ENCODE measurements at places on chromosomes 12 and 14.

DNA sequence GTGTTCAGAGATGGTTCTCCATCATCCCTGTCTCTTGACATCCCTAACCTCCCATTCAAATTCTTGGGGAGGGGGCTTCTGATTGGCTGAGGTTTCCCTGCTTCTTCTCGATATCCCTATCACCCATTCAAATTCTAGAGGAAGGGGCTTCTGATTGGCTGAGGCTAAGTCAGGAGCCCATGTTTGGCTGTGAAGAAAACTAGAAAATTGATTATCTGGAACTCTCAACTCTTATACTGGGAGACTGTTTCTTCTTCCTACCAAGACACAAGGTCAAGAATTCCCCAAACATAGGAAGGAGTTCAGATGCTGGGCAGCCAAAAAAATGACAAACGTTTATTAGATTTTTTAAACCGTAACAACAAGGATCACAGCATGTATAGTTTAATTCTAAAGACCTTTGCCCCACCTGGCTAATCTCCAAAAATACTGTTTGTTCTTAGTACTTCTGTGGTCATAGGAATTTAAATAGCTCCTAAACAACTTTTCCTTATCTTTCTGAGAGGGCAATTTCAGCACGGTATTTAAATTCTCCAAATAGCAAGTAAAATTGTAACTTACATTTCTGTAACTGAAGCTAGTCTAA is 26.4 kb downstream of the SPIC start:
- no peak for DNase-seq

DNA sequence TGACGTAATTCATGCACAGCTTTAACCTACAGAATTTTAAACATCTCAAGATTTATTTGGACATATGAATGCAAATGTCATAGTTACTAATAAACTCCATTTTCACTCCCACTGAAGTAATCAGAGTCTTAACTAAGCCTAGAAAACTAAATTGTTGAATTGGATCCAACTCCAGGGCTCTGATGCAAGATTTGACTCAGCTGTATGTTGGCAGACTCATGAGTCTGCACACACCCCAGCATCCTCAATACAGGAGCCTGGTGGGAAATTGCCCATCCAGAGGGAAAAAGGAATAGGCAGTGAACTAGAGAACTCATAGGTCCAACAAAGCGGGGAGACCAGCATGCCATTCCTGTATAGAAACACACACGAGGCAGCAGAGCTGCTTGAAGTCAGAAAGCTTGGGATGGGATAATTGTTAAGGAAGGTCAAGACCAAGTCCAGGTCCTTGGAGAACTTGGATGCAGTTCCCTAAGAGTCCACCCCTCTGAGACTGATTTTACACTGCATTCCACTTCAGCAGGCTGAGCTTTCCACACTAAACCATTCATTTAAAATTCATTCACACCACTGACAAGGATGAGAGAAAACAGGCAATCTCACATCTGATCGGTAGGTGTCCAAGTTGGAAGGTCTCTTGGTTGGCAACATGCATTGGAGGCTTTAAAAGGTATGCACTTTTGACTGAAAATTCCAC is 14.4 kb downstream of the TMTC1 start:
- DNase-seq = no peak

DNA sequence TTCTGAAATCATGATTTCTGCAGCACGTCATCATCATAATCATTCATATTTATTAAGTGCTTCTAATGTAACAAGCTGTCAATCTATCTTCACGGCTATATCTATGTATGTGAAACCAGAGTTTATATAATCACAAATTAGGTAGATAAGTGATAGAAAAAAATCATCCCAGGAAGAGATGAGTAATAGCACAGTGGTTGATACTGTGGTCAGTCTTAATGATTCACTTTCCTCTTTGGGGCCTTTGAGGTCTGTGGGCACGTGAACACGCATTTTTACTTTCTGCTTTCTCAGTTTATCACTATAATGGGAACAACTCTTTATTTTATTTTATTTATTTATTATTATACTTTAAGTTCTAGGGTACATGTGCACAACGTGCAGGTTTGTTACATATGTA is 265.9 kb upstream of the NOVA1 start:
- no peak for DNase-seq

- no peak for DNase-seq
Observed at GRCh38 chr12:18283831-18284230, 22.5 kb downstream of the PIK3C2G start.

GRCh38 chr12:62190689-62191490 is 69.3 kb upstream of the USP15 start:
- DNase-seq = peak; percentile 9

DNA sequence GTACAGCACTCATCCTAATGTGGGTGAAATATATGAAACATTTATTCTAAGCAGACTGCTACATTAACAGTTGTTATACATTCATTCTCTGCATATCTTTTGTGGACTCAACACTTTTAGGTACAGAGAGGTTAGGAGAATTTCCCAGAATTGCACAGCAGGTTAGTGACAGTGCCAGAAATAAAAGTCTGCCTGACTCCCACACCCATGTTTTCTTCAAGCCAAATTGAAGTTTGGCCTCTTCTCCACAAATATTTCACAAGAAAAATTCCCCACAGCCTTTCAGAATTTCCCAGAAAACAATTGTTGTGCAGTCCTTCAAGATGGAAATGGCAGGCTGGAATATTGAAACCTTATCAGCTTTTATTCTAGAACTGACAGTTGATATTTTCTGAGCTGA is 464.8 kb downstream of the RAD51B start:
- no peak for DNase-seq

DNA sequence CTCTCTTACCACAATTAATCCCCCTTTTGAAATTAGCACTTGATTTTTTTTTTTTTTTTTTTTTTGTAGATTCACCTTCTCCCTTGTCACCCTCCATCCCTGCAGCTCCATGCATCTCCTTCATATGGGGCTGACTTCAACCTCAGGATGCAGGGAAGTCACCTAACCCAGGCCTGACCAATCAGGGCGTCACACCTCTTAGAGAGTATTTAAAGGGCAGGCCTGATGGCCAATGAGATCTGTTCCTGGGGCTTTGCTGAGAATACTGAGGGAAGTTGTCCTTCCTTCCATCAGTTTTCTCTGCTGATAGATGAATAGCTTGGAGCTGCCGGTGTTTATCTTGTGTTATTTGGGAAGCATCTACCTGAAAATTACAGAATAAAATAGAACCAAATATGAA is 1104.7 kb upstream of the TMEM132C start:
- no peak for DNase-seq

DNA sequence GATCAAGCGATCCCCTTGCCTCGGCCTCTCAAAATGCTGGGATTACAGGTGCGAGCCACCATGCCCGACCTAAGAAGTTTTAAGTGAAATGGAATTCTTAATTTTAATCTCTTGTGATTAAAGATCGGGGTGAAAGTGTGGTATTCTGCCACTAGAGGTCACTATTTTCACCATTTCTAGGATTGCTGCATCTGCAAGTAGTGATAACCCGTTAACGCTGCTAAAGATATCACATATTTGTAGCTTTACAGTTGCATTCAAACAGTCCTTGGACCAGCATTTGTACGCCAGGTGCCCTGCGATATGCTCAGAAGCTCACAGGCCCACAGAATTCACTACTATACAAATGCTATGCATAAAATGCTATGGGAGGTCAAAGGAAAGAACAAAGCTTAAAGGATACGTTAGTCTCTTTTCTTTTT is 19.3 kb downstream of the CCDC62 start:
- no peak for DNase-seq

DNA sequence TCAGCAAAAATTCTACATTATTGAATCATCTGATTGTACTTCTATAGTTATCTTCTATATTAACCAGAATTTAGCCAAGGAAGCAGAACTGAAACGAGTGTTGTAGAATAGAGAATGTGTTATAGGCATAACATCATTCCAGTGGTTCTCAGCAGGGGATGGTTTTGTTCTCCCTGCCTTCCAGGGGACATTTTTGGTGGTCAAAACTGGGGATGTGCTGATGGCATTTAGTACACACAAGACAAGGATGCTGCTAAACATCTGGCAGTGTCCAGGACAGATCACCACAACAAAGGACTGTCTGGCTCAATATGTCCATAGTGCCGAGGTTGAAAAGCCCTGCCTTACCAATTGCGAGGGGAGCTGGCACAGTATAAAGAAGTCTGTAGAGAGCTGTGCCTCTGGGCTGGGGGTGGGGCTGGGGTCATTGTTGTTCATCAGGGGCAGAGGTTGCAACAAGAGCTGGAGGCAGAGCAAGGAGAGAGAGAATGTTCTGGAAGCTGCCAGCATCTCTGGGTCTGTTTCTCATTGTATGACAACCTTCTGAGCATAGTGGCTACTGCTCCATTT is 1472.8 kb downstream of the AACS start:
- DNase-seq = no peak

DNA sequence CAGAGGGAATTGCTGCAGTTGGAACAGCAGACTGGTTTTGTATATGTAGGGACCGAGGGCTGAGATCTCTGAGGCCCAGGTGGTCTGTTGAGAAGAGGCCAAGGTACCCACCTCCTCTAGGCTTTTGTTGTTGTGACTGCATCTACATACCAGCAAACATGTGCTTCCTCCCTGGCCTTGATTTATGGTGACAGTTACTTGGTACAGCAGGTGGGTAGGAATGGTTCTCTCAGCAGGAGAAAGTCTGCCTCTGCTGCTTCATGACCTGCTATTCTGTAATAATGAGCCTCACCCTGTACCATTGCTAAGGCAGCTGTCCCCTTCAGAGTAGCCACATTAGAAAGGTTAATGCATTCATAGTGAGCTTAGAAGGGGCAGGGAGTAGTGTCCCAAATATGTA is 196.7 kb upstream of the PELI2 start:
- no peak for DNase-seq

DNA sequence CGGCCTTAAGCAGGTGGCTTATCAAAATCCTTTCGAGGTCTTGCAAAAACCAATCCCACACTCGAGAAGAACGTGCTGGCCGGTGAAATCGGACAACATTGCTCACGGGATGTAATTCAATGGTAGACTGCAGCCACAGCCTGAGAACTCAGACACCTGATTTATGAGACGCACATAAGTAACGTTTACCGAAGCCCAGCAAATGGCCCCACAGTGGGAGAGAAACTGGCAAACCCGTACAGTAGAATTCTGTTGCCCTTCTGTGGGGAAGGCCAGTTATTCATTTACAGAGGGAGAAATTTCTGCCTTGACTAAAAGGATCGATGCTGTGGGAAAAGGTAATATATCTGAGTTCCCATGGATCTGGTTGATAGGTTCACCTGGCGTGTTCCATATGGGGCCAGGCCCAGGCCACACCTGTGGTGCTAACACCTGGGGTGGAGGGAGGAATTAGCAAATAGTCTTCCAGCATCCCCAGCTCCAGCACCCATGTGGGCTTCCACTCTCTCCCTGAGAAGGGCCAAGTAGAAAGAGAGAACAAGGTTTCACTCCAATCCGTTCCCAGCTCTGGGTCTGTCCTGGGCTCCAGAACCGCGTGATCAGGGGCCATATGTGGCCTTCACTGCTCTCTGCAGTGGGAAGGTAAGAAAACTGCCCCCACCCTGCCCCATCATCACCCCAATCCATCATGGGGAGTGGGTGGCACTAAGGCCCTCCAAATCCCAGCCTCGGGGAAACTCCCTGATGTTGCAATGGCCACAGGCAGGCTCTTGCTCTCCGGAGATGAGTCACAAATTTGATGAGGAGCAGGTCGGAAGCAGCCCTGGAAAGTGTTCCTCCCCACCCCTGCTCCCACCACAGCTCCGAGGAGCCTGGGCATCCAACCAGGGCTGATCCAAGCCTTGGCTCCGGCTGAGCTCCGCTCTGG is 12.7 kb downstream of the BDKRB1 start:
- no peak for DNase-seq

DNA sequence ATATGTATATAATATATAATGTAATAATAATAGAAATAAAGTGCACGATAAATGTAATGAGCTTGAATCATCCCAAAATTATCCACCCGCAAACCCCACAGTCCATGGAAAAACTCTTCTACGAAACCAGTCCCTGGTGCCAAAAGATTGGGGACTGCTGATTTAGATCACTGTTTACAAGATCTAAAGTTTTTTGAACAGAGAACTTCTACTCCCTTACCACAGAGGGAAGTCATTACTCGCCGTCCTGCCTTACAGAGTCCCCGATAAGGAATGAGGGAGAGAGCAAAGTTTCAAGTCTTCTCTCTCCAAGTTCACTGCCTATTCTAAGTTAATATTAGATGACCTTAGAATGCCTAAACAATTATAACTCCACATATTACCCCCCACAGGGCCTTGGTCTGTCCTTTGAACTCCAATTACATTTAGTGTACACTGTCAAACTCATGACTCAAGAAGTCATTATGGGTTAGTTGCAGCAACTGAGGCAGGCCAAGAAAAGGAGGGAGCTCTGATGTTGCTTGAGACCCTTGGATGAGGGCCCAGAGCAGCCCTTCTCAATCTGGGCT is 21.8 kb upstream of the DHRS4 start:
- no peak for DNase-seq

DNA sequence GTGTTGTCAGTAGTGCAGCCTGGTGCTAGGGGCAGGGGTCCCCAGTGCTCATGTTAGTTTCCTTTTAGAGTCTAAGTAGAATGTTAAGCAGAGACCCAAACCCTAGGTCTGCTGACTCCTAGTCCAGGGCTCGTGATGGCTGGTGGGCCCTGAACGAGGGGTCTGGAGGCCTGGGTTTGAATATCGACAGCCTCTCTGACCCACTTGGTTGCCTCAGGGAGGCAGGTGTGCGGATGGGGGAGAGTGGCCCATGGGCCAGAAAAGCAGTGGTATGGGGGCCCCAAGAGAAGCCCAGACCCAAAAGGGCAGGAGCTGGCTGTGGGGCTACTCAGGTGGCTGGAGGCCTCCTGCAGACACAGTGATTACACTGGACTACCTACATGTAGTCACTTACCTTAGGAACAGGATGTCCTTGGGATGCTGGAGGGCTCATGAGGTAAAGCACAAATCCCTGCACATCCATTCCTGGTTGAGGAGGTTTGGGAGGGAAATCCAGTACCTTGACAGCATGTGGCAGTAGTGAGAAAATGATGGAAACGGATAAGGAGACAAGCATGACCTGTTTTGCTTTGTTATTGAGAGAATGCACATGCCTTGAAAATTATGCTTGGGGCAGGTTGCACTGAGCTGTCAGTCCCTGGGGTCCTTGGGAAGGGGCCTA is 1.7 kb upstream of the SLC25A29 start:
- no peak for DNase-seq

DNA sequence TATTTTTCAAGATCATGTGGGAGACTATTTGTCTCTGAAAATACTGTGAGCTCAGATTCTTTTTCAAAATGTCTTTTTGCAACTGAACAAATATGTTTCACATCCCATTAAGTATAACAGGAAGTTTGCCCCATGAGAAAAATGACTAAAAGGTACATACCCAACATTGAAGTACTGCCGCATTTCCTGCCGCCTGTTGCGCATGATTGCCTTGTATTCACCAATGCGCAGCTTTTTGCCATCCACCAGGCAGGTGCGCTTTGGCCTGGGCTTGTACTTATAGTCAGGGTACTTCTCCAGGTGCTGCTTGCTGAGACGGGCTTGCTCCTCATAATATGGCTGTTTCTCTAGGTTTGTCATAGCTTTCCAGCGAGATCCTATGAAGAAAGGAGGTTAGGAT is 413.2 kb downstream of the SOX5 start:
- DNase-seq = no peak

GRCh38 chr14:80395031-80395430 is 183.7 kb upstream of the DIO2 start:
- DNase-seq = no peak
